ENCODE measurements at places on chromosomes 3 and 15.

GRCh38 chr15:50916400-50916799, 7.9 kb downstream of the AP4E1 start:
- DNase-seq = no peak
- no peak overlapping the region for H3K4me3 ChIP-seq
- H3K27ac ChIP-seq = no peak overlapping the region
- H3K36me3 ChIP-seq = peaks cover 29% of the 10 kb centered on the region
- H3K27me3 ChIP-seq = no peaks in the 10 kb centered on the region

GRCh38 chr3:97990624-97991292, 18.5 kb upstream of the RIOX2 start:
- peak overlapping the region; percentile 33 for H3K27ac ChIP-seq
- peak overlapping the region; percentile 64 for H3K4me3 ChIP-seq
- peaks cover 2% of the 10 kb centered on the region for H3K36me3 ChIP-seq
- peaks cover 7% of the 10 kb centered on the region for H3K27me3 ChIP-seq

DNA sequence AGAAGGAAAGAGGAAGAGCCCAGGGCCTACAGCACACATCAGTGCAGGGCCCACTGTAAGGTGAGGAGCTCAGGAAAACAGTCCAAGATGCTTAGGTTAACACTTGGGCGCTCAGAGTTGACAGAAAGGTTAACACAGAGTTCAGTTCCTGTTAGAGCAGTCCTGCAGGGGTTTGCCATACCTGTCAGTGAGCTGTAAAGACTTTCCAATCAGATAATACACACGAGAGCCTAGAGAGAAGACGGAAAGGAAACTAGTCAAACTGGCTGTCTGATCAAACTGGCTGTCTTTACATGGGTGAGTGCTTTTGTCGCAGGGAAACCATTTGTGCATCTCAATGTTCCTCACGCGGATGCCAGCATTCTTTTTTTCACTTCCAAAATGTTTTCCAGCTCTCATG, 61.4 kb upstream of the ARHGEF26 start:
- no peak overlapping the region for H3K4me3 ChIP-seq
- H3K36me3 ChIP-seq = no peaks in the 10 kb centered on the region
- peaks cover 2% of the 10 kb centered on the region for H3K27me3 ChIP-seq
- H3K4me1 ChIP-seq = no peaks in the 10 kb centered on the region

DNA sequence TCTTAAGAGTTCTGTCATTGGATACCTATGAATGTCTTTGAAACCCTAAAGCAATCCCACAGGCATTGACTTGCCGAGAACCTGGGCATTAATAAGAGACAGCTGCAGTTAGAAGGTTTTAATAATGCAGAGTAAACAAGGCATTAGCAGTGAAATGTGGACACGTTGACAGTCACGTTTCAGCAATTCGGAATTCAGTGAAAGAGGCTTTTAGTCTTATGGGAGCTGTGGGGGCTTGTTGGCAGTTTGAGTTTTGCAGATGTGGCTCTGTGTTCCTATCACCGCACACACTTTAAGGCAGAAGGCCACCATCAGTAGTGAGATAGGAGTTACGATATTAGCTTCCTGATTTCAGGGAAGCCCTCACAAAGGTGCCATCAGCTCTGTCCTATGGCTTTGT, 145.2 kb upstream of the NUDT16 start:
- no peak for DNase-seq
- no peak overlapping the region for H3K27ac ChIP-seq
- H3K4me1 ChIP-seq = no peaks in the 10 kb centered on the region
- no peaks in the 10 kb centered on the region for H3K36me3 ChIP-seq
- H3K4me3 ChIP-seq = no peak overlapping the region

GRCh38 chr15:66786708-66787488, 84.9 kb downstream of the SMAD6 start:
- H3K4me3 ChIP-seq = no peak overlapping the region
- no peaks in the 10 kb centered on the region for H3K4me1 ChIP-seq
- no peak for DNase-seq
- H3K27ac ChIP-seq = no peak overlapping the region

DNA sequence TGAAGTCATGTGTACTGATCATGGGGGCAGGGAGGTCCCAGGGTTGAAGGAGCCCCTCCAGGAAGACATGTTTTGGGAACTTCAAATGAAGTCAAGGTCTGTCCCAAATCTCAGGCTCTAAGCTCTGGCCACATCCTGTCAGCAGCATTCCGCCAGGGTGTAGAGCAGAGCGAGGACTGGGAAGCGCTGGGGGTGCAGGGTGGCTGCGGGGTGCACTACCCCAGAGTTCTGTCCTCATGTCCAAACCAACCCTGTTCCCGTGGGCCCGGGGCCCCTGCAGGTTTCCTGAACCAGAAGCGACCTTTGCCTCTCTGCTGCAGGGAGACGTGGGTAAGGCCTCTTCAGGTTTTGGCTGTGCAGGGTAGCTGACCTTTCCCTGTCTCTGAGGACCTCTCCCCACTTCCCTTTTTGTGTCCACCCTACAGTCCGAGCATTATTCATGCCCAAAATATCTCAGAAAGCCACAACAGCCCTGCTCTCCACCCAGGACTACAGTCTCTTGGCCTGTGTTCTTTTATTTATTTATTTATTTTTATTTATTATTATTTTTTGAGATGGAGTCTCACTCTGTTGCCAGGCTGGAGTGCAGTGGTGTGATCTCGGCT, 26.6 kb upstream of the FLNB start:
- no peaks in the 10 kb centered on the region for H3K27me3 ChIP-seq
- DNase-seq = no peak
- H3K4me1 ChIP-seq = peaks cover 19% of the 10 kb centered on the region
- no peaks in the 10 kb centered on the region for H3K36me3 ChIP-seq

DNA sequence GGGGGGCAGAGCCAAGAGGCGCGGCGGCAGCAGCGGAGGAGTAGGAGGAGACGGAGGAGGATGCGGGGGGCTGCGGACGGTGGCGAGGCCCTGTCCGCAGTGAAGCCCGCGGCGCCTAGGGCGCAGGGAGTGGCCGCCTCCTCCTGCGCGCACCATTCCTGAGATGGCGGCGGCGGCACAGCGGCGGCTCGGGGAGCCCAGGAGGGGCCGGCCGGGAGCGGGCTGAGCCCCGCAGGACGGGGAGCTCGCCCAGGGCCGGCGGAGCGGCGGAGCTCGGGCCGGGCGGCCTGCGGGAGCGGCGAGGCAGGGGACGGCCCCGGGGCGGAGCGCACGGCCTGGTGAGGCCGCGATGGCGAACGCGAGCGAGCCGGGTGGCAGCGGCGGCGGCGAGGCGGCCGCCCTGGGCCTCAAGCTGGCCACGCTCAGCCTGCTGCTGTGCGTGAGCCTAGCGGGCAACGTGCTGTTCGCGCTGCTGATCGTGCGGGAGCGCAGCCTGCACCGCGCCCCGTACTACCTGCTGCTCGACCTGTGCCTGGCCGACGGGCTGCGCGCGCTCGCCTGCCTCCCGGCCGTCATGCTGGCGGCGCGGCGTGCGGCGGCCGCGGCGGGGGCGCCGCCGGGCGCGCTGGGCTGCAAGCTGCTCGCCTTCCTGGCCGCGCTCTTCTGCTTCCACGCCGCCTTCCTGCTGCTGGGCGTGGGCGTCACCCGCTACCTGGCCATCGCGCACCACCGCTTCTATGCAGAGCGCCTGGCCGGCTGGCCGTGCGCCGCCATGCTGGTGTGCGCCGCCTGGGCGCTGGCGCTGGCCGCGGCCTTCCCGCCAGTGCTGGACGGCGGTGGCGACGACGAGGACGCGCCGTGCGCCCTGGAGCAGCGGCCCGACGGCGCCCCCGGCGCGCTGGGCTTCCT, at the start of gene GPR27:
TSS of gene GPR27 (plus strand) at position 155 of the 909 bp plus-strand sequence. CDS start at position 350, 195 bp downstream.
- no peaks in the 10 kb centered on the region for H3K36me3 ChIP-seq
- no peak within 1 kb of the TSS for H3K27ac ChIP-seq
- peak within 1 kb of the TSS; percentile 16 for H3K4me3 ChIP-seq
- DNase-seq = peak; percentile 56

GRCh38 chr15:82020625-82021394, 25.0 kb downstream of the MEX3B start:
- no peak for DNase-seq
- no peak overlapping the region for H3K27ac ChIP-seq
- H3K4me3 ChIP-seq = no peak overlapping the region
- H3K36me3 ChIP-seq = no peaks in the 10 kb centered on the region
- peaks cover 2% of the 10 kb centered on the region for H3K4me1 ChIP-seq
- H3K27me3 ChIP-seq = peaks cover 15% of the 10 kb centered on the region

All from activated naive CD8-positive, alpha-beta T cell treated with anti-CD3 and anti-CD28 coated beads, Interleukin-2, amount 10 ng/mL, durations not matched to agents 7 days and 5 days (primary cell).